ENCODE measurements at places on chromosomes 13 and 19. TPM values are rescaled to one million over a fixed set of nuclear protein-coding genes. Genes with fewer than 3 reads are reported as not detected.

GRCh38 chr13:43682701-43683100, 104.1 kb downstream of the ENOX1 start:
- no peak for DNase-seq

Gene NLRP9
- total RNA-seq = not detected

DNA sequence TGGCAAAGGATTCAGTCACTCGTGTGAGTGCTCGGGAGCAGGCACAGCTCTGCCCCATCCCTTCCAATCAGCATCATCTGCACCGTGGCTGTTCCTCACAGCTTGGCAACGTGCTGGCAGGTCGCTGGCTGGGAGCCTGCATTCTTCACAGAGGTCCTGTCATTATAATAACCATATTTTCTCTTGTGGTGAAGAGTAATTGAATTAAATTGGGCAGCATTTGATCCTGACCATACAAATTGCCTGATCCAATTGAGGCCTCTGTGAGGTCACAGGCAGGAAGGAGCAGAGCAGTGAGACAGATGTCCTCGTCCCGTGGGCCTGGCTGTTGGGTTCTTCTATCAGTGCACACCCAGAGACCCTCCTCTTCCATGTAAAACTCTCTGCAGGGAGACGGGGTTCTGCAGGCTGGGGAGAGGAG, 407.8 kb downstream of the COG6 start:
- DNase-seq = peak; percentile 13

GRCh38 chr13:80039000-80039399, 301.9 kb downstream of the SPRY2 start:
- DNase-seq = no peak

DNA sequence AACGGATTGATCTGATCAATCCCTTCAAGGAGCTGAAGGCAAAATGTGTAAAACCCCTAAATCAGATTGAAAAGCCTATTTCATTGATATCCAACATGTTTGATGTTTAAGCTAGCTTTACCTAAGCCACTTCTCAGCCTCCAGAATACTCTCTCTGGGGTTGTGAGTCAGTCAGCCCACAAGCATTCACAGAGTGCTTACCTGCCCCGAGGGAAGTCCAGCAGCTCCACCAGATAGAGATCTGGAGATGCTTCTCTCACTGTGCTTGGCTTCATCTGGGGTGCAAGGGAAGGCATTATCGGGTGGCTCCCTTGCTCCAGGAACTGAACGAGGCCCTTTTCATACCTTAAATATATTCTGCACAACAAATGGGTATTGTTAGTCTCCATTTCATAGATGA, 159.7 kb downstream of the OXGR1 start:
- no peak for DNase-seq

Gene TMEM190
- not detected for total RNA-seq

Gene SHD
- total RNA-seq = 0.53 TPM

GRCh38 chr13:59970847-59971246, 192.9 kb downstream of the DIAPH3 start:
- DNase-seq = no peak

- no peak for DNase-seq
These were observed 2.0 kb downstream of the SLC8A2 start for GRCh38 chr19:47469719-47470118.

- no peak for DNase-seq
These were observed 82.6 kb downstream of the PCDH9 start for GRCh38 chr13:67147342-67148133.

DNA sequence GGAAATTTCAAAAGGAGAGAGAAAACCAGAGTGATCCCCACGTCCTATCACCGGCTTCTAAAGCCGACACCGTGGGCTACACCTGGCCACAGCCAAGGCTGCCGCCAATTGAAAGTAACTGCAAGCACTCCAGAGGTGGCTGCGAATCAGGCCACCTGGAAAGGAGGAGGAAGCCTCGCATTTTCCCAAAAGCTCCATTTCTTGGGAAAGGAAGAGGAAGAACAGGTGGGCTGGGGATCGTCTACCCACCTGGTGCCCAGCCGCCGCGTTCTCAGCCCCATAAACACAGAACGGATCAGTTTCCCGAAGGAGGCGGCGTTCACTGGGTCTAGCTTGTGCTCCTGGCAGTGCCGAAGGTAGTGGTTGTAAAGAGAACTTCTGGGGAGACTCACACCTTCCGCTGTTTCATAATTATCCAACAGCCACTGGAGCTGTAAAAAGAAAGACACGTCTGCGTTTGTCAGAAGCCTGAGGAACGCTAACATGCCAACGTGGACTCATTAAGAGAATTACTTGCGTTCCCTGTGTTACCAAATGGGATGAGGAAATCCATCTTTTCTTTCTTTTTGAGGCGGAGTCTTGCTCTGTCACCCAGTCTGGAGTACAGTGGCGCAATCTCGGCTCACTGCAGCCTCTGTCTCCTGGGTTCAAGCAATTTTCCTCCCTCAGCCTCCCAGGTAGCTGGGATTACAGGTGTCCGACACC, 38.1 kb upstream of the RANBP3 start:
- DNase-seq = no peak
